HL-60 (cell line): ENCODE measurements at places on chromosomes 5 and 9.

DNA sequence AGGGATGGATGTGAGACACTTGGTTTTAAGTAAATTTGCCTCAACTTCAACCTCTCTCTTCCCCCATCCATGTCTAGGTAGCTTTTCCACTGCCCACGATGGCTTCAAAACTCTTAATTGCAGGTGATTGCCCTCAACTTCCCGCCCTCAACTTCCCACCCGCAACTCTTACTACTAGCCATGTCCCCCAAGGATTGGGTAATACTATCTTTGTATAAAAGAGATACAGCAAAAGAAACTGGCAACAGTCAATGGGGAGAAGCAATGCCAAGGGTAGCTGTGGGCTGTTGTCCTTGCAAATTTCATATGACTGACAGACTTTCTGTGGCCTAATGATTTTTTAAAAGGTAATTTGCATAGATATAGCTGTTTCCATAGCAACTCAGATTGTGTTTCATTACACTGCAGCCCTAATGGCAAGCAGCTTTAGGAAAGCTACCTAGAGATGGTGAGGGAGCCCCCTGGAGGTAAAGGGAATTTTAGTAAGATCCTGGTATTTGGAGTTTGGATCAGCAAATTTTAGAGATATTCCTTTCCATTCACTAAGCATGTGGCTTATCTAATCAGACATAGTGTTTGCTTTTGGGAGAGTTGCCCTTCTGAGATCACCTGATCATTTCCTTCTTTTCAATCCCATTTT, 421.5 kb upstream of the DAP start:
- DNase-seq, result peak; percentile 18

DNA sequence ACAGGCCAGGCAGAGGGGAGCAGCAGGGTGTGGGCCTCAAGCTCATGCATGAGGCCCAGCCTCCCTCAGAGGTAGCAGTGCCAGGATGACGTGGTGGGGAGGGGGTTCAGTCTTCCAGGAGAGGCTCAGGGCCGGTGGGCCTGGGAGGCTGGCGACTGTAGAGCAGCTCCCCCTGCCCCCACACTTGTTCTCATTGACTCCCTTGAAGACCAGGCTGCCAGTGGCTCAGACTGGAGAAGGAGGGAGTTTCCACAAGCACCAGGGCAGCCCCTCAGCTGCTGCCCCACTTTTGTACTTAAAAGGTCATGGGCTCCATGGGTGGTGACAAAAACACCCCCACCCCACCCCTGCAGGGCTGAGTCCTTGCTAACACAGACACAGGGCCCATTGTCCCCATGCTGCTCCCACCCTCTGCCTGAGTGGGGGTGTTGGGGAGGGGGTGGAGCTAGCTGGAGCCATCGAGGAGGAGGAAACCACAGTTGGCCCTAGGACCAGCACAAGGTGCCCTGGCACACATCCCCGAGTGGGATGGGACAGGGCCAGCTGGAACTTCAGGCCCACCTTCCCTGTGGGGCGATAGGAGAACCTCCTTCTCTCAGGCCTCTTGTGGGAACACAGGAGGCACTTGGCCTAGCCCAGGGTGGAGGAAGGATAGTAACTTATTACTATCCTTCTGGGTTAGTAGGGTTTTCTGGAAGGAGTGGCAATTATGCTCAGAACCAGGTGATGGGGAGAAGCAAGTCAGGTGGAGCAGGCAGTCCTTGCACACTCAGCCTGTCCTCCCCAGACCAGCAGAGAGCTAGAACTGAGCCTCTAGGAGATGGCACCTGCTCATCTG, 10.7 kb downstream of the PDLIM4 start:
- no peak for DNase-seq

DNA sequence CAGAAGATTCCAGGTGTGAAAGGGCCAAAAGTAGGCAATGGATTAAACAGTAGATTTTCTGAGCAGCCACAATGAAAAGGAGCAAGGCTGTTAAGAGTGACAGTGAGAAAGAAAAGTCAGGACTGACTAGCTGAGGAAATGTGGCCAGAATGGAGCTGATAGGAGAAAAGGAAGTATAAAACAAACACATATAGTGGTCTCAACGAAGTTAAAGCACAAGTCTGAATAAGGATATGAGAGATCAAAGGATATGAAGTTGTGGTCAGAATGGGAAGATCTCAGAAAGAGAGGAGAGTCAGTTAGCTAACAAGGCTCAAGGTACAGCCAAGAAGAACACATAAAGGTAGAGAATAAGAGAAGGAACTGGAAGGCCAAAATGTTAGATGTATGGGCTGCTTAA, 39.9 kb downstream of the FNIP1 start:
- no peak for DNase-seq

DNA sequence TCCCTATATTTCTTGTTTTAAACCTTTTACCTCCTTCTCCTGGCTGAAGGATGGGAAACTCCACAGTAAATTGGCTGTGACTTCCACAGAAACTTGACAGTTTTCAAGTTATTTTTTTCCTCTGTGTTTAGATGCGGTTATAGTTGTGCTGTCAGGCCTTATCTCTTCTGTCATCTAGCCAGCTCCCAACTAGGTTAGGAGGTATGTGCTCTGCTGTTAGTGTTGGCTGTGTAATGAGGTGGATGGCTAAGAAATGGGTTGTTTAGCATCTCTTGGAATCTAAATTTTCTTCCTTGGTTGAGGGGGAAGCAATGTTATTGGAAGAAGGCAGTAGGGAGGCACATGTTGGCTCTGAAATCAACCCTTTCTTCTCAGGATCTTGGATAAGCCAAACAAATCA, 149.9 kb upstream of the RUSC2 start:
- no peak for DNase-seq

DNA sequence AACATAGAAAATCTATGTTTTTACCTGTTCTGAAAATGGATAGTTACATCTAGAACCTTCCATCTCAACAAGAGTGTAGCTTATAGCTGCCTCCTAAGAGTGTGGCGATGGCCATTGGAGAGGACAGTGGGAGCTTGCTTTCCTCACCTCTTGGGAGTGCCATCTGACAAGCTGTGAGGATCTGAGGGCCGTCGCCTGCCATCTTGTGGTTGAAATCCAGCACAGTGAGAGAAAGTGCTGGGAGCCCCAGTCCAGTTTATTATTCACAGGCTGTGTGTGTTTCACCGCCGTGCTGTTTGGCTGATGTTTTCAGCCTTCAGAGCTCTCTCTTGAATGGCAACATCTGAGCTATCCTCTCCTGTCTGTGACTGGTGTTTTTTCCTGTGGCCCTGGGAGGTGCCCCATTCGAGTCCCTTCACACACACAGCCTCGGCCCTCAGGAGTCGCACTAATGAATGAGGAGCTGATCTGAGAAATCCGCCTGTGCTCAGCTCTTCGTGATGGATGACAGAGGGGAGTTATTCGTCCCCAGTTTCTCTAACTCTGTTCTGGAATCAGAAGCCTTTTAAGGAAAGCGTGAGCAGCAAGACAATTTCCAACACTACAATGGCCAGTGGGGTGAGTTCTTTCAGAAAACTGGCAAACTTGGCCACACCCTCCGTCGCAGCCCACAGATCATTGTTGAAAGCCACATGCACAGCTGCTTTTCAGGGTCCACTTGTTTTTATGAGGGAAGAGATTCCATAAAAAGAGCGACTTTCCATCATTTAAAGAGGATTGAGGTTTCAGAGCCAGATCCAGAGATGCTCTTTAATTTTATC, 170.3 kb downstream of the PDZD2 start:
- no peak for DNase-seq

DNA sequence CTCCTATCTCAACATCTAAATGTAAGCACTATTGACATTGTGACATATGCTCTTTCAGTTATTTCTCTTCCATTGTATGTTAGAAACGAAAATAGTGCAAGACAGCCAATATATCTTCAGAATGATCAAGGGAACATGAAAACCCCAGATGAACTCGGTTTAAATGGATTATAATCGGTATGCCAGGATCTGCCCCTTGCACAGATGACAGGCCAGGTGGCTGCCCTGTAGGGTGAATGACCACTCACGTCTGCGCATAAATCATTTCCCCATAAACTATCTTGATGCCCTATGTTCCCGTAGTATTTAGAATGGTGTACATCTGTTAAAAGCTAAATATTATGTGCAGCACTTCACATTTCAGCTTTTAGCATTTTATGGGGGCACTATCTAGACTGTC, 69.7 kb upstream of the RANBP3L start:
- no peak for DNase-seq

- DNase-seq, result no peak
These were observed 5.6 kb upstream of the AMBP start for GRCh38 chr9:114083666-114084065.

GRCh38 chr5:135240283-135240633, 158.8 kb downstream of the MACROH2A1 start:
- no peak for DNase-seq

GRCh38 chr5:53331463-53331862, 149.0 kb upstream of the FST start:
- DNase-seq, result no peak

DNA sequence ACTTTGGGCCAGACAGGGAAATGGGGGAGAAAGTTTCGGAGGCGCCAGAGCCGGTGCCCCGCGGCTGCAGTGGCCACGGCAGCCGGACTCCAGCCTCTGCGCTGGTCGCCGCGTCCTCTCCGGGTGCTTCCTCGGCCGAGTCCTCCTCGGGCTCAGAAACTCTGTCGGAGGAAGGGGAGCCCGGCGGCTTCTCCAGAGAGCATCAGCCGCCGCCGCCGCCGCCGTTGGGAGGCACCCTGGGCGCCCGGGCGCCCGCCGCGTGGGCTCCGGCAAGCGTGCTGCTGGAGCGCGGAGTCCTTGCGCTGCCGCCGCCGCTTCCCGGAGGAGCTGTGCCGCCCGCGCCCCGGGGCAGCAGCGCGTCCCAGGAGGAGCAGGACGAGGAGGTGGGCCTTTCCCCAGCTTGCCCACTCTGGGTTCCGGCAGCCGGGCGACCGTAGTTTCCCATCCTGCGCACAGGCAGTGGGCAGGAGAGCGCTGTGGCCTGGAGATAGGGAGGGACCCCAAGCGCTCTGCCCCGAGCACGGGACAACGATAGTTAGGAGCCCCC, 516 bp downstream of the MAST4 start:
- no peak for DNase-seq
